ENCODE measurements at places on chromosomes 3 and 15.

DNA sequence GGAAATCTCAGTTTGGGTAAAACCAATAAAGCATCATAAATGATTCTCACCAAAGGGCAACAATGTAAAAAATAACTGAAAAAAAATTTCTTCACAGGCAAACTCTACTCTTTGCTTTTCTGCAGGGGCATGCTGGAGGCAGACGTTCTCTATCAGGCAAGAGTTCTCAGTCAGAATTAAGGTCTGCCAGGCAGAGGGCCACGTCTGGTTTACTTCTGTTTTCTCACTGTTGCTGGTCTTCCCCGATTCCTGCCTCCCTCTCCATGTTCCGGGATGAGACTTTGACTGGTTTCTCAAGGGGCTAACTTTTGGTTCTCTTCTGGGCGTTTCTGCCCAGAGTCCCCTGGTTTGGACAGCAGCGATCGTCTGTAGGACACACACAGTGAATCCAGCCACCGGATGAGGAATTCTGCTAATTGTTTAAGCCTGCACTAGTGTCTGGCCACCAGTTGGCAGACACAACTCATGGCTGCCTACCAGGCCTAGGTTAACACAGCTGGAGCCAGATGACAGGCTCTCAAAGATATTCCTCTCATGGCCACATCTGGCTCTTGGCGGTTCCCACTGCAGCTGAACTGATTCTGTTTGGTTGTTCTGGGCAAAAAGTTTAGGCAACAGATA lies 273.1 kb downstream of the FOXP1 start:
- no peak overlapping the region for H3K4me3 ChIP-seq
- no peaks in the 10 kb centered on the region for H3K27me3 ChIP-seq
- H3K4me1 ChIP-seq = peaks cover 17% of the 10 kb centered on the region
- H3K36me3 ChIP-seq = no peaks in the 10 kb centered on the region

DNA sequence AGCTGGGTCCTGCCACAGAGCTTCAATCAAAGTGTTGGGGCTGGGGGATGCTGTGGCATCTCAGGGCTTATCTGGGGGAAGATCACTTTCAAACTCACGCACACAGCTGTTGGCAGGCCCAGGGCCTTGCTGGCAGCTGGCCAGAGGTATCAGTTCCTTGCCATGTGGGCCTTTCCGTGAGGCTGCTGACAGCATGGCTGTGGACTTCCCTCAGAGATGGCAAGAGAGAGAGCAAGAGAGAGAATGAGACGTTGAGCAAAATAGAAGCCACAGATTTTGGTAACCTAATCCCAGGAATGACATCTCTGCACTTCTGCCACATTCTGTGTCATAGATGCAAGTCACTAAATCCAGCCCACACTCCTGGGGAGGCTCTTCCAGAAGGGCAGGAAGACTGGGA lies 91.0 kb downstream of the TPRG1 start:
- H3K4me3 ChIP-seq = no peak overlapping the region
- ATAC-seq = no peak
- H3K27ac ChIP-seq = no peak overlapping the region
- no peaks in the 10 kb centered on the region for H3K36me3 ChIP-seq

DNA sequence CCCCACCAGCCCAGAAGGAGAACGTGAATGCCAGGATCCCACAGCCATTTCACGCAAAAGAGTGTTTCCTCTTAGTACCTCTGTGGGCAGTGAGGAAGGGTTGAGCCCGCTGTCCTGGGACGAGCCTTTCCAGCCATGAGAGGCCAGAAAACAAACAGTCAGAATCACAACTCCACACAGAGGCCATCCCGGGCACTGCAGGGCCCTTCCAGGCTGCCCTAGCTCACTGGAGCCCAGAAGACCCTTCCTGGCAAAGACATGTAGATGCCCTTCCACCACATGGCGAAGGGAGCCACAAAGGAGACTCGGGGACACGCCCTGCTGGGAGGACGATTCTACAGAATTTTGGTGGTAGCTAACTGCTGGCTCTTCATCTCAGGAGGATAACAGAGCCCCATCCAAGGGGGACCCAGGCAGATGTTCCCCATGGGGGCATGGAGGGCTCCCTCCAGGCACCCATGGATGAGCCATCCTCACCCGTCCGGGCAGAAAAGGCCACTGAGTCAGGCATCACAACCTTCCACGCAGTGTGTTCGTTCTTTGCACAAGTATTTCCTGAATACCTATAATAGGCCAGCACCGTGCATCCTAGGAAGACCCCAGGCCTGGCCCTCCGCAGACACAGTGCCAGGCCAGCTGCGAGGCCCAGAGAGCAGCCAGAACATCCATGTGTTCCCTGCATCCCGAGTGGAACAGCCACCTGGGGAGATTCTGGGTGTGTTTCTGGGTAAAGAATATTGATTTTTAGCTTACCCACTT lies 47.2 kb downstream of the SLC12A8 start:
- no peaks in the 10 kb centered on the region for H3K36me3 ChIP-seq
- H3K27ac ChIP-seq = no peak overlapping the region
- no peaks in the 10 kb centered on the region for H3K27me3 ChIP-seq
- H3K4me1 ChIP-seq = peaks cover 26% of the 10 kb centered on the region
- H3K4me3 ChIP-seq = no peak overlapping the region
- peak; percentile 58 for ATAC-seq

DNA sequence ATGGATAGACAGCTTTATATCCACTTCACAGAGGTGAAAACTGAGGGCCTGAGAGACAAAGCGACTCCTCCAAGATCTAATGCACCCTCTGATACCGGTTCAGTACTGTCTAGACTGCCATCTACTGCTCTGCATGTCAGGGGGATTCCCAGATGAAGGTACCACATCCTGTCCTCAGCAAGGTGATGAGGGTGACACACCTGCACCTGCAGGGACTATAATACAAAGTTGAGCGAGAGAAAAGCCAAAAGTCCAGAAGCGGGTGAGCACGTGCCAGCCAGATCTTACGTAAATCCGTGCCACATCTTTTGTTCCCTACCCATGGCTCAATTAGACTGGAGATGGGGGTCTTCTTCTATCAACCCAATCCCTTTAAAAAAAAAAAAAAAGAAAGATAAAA lies 32.4 kb upstream of the HES1 start:
- H3K36me3 ChIP-seq = no peaks in the 10 kb centered on the region
- no peak overlapping the region for H3K4me3 ChIP-seq
- no peak overlapping the region for H3K27ac ChIP-seq
- no peaks in the 10 kb centered on the region for H3K4me1 ChIP-seq

Data from gastroesophageal sphincter (tissue), 4 donors.